Activated CD8-positive, alpha-beta memory T cell treated with anti-CD3 and anti-CD28 coated beads, Interleukin-2, amount 10 ng/mL, durations not matched to agents 7 days and 5 days (primary cell): ENCODE measurements at places on chromosomes 5 and 9. TPM values are rescaled to one million over a fixed set of nuclear protein-coding genes. Genes with fewer than 3 reads are reported as not detected.

GRCh38 chr9:132069046-132069898 is 10.4 kb downstream of the MED27 start:
- no peaks in the 10 kb centered on the region for H3K27me3 ChIP-seq
- H3K36me3 ChIP-seq = peaks cover 17% of the 10 kb centered on the region
- H3K4me1 ChIP-seq = peaks cover 12% of the 10 kb centered on the region
- no peak for DNase-seq
- H3K27ac ChIP-seq = no peak overlapping the region

GRCh38 chr9:121505903-121506735 is 6.5 kb upstream of the GGTA1 start:
- H3K27me3 ChIP-seq = peaks cover 37% of the 10 kb centered on the region
- DNase-seq = no peak
- H3K4me3 ChIP-seq = no peak overlapping the region
- no peak overlapping the region for H3K27ac ChIP-seq

DNA sequence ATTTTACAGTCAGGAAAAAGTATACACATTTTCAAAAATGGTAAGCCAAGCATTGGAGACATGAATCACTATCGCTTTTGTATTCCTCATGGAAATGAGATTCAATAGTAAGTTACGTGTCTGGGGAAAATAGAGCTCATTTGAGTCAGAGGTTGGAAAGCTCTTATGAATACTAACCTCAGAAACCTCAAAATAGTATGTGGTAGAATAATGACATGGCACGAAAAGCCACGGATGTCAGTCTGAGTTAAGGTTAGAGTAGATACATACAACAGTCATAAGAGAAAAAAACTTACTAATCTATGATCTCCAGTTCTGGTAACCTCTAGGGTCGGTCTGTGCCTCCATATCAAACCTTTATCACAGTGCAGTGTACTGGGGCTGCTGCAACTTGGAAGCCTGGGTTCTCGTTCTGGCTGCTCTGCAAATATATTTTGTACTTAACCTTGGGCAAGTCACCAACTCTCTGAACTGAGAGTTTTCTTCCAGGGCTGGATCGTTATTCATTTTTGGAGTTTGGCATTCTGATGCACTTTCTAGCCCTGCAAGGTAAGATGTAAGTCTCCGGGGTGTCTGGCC is 31.8 kb downstream of the MAP1B start:
- H3K4me1 ChIP-seq = peaks cover 11% of the 10 kb centered on the region
- DNase-seq = peak; percentile 45
- no peaks in the 10 kb centered on the region for H3K36me3 ChIP-seq
- H3K4me3 ChIP-seq = no peak overlapping the region
- H3K27me3 ChIP-seq = peaks cover 84% of the 10 kb centered on the region

GRCh38 chr9:71249729-71250317 is 128.4 kb upstream of the TRPM3 start:
- no peaks in the 10 kb centered on the region for H3K4me1 ChIP-seq
- no peak overlapping the region for H3K27ac ChIP-seq
- DNase-seq = no peak

DNA sequence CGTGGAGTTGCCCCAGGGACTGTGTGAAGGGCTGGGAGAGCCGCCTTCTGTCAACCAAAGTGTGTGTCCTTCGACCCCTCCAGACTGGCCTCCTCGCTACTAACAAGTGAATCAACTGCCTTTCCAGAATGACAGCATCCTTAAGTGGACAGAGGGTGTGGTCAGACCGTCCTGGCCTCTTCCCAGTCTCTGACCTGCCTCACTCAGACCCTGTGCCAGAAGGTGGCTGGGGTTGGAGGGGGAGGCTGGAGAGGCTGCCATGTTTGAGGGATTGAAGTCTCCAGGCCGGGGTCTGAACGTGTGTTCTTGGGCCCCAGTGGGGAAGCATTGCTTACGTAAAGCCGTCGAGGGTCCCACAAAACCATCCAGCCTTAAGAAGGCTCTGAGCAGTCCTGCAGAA is 389.3 kb upstream of the IRX4 start:
- no peak overlapping the region for H3K4me3 ChIP-seq
- no peak overlapping the region for H3K27ac ChIP-seq
- no peak for DNase-seq
- no peaks in the 10 kb centered on the region for H3K27me3 ChIP-seq

The SYNPO gene
- 0.05 TPM for total RNA-seq

The FKBP15 gene
- 42.8 TPM for total RNA-seq

The CATSPER3 gene
- total RNA-seq = 0.61 TPM

The GDF9 gene
- total RNA-seq = 0.26 TPM

The BTNL3 gene
- not detected for total RNA-seq

The SCGB3A1 gene
- total RNA-seq = not detected

The SPATA6L gene
- total RNA-seq = 0.56 TPM
